Suppressor macrophage treated with lipopolysaccharide for 4 hours (primary cell): ENCODE measurements at places on chromosomes 16 and 17.

GRCh38 chr16:86354641-86355513 lies 155.4 kb upstream of the FOXF1 start:
- DNase-seq: no peak

DNA sequence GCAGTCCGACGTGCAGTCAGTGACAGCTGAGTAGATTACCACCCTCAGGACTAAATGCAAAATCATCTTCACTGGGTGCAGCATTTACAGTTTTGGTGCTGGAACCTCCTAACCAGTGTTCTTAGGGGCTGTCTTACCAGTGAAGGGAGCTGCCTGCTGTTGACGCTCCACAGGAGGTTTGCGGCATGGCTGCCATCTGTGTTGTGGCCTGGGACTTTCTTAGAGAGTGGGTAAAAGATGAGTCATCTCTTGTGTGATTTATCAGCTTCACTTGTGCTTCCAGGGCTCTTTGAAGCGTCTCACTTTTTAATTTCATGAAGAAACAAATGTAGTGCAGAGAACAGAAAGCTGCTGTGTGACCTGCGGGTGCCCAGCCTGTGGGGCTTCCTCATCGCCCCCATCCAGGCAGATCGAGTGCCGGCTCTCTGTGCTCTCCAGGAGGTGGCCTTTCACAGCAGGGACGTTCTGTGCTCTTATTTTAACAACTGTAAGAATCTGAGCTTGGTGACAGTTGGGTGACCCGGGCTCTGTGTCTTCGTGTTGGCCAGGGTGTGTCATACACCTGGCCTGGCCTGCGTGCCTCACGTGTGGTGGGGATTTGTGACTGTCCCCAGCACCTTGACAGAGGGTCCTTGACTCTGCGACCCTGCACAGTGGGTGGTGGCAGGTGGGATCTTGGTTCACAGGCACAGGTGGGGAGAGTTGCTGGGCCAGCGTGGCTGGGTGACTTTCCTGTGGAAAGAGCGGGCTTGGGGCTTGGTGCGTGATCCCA lies 24.3 kb upstream of the ZNF750 start:
- DNase-seq: peak; percentile 68

DNA sequence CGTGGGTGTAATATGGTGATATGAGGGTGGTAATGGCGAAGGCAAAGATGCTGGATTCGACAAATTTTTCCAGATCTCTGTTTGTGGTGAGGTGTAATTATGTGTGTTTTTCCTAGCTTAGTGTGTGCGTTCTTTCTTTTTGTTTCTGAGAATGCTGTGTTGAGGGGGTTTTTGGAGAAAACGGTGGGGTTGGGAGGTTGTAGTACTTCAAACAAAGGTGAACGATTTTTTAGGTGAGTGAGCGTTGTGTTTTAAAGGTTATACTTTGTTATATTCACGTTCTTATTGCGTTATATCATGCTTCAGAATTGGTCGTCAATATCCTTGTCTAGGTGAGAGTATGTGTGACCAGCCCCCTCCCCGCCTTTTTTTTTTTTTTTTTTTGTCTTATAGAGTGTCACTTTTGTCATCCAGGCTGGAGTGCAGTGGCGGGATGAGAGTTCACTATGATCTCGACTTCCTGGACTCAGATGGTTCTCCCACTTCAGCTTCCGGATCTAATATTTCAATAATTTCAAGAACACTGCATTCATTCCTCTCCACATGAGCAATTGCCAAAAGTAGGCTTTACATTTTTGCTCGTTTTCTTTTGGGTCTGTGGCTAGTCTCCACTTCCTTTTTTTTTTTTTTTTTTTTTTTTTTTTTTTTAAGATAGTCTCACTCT lies 82.2 kb upstream of the RNU2-1 start:
- DNase-seq: no peak

DNA sequence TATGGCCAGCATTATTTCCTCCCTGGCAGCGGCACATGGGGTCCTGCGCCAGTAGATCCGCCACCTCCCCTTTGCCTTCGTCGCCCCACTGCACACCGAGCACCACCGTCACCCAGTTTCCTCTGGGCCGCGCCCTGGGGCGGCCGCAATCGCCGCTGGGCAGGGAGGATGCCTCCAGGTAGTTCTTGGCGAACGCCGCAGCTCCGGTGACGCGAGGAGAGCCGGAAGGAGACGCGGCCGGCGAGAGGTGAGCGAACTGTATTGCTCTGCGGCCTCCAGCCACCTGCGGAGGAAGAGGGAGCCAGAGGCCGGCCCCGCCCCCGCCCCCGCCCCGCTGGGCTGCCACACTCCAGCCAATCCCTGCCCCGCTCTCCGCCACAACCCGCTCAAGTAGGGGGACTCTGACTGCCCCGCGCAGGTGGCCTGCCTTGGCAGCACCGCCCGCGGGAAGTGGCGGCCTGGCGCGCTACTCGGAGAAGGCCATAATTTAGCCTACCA lies 11.8 kb upstream of the SLFN13 start:
- DNase-seq: no peak

GRCh38 chr17:80444644-80444979 lies 29.6 kb downstream of the ENDOV start:
- no peak for DNase-seq

DNA sequence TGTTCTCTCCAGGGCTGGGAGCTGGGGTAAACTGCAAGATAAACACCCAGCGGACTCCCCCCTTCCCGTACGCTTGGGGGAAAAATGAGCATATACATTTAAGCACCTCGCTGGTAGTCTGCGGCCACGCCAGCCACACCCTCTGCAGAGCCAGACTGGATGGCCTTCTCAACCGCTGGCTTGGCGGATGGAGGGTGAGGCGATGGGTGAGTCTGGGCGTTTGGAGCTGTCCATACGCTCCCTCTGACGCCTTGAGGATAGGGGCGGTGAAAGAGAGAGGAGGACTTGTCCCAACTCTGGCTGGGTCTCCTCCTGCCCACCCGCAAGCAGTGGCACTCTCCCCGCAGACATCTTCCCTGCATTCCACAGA lies 1.0 kb downstream of the ITGA3 start:
- no peak for DNase-seq

DNA sequence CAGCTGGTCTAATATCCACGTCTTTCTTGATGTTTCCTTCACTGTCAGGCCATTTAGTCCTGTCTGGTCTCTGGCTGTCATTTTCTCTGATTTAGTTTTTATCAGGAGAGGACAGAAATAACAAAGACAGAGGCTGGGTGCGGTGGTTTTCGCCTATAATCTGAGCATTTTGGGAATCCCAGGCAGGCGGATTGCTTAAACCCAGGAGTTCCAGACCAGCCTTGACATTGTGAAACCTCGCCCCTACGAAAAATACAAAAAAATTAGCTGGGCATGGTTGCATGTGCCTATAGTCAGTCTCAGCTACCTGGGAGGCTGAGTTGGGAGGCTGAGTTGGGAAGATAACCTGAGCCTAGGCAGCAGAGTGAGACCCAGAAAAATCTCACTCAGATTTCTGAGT lies 7.1 kb downstream of the SRCAP start:
- no peak for DNase-seq
